GF-D8 (cell line): ENCODE measurements at places on chromosomes 5 and 9.

GRCh38 chr5:131209506-131210150 is 38.9 kb downstream of the LYRM7 start:
- DNase-seq: peak; percentile 81

DNA sequence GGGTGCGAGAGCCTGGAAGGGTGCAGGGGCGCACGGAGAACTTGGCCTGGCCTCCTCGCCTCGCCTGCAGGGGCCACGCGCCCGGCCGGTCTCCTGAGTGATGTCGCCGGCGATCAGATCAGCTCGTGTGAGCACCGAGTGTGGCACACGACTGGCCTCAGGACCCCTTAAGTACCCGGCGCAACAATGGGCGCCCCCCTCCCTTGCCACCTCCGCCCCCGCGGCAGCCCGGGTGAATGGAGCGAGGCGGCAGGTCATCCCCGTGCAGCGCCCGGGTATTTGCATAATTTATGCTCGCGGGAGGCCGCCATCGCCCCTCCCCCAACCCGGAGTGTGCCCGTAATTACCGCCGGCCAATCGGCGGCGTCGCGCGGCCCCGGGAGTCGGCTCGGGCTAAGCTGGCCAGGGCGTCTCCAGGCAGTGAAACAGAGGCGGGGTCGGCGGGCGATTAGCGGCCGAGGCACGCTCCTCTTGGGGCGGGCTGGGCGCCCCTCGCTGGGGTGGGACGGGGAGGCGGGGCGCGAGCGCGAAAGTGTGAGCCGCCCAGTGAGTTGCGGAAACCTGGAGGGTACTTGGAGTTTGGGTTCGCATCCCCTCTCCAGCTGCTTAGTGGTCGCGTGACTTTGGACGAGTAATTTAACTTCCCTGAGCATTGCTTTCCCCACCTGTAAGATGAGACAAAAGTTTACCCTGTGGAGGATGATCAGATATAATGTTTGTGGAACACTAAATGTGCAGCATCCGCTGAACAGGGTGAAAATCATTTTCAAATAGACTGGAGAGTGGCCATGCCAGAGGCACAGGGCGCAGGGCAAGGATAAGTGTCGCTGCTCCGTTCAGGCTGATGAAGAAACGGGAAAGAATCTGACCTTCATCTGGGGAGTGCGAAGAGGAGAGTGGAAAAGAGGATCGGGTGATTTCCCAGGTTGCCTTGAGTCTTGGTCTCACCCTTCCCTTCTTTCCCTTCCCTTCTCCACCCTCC is at the start of gene NEUROG1:
TSS of gene NEUROG1 (minus strand) at position 145 of the 982 bp plus-strand sequence. CDS start 274 bp downstream, outside the sequence.
- no peak for DNase-seq

DNA sequence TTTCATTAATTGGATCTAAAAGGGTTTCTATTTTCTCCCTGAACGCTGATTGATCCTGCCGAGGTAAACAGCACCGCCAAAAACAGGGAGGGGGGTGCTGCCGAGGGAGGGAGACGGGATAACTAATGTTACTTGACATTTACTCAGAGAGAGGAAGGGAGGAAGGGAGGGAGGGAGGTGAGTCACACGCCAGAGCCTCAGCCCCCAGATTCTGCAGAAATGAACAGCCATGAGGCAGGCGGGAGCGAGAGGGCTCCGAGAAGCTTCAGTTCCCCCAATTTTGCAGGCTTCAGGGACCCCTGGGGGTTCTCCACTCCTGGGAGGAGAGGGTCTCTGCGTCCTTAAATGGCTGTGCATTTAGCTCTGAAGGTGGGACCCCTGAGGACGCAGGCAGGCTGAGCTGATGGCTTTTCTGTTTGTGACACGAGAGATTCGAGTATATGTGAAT is 59.1 kb upstream of the IER5L start:
- no peak for DNase-seq

DNA sequence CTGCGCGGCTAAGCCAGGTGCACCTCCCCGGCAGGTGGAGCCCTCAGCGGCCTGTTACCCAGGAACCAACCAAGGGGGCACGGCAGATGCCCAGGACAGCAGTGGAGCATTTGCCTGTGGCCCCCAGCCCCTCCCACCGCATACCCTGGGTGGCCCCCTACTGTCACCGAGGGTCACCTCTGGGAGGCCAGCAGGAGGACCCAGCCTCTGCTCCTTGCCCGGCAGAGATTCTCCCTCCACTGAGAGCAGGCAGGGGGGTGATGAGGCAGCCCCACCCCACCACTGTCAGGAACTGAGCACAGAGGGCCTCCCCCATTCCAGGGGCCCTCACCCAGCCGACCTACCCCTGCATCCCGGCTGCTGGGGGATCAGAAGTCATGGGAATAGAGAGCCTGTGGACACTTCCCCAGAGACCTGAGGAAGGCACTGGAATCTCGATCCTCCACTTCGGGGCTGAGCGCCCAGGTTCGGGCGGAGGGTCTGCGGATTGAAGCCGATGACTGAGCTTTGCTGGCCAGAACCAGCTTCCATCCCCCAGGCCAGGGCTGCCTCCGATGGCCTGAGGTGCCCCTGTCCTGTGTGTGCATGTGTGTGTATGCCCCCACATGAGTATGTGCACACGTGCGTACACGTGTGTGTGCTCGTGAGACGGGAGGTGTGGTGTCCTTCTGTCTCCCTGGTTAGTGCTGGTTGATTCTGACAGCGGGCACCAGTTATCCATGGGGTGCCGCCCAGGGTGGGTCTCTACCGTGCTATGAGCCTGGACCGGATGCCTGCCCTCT is at the start of gene QRFP:
TSS of gene QRFP (minus strand) at position 580 of the 782 bp plus-strand sequence. CDS start 2,974 bp downstream, outside the sequence.
- no peak for DNase-seq

DNA sequence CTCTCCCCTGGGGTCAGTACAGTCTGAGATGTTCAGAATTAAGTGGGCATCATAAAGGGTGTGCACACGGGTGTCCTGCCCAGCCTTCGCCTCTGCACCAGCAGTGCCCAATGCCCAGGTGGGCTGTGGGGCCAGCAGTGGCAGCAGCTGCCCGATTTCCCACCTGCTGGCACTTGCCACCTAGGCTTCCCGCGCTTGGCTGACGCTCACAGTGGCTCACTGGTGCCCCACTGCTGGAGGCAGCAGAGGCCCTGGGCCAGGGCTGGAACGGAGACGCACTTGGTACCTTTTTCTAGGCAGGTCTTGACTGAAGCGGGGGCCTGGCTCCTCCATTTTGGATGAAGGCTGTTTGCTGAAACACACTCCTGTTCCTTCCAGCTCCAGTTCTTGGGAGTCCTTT is 17.0 kb downstream of the MRNIP start:
- DNase-seq: no peak

DNA sequence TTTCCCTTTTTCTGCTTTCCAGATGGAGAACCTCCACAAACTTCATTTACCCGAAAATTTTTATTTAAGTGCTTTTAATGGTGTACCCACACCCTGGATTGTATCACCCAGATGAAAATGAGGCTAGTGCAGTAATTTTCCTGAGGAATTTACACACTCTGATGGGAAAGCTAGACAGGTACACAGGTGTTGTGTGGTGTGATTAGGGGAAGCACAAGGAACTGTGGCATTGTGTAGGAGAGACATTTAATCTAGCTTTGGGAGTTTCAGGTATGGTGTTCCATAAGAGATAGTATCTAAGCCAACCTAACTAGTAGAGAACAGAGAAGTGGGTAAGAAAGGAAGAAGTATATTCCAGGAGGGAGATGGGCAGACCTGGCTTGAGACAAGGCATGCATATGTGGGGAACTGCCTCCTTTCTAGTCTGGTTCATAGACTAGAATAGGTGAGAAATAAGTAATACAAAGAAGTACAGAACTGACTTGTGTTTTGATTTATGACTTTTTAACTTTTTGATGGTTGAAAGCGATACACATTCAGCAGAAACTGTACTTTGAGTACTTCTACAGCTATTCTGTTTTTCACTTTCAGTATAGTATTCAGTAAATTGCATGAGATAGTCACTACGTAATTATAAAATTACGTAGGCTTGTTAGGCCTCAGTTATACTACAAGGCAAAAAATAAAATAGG is 22.9 kb upstream of the ROPN1L start:
- DNase-seq: no peak

GRCh38 chr5:113325054-113325453 is 109.7 kb downstream of the TSSK1B start:
- no peak for DNase-seq

- DNase-seq: no peak
Observed at GRCh38 chr5:36653044-36653705, 46.8 kb downstream of the SLC1A3 start.

DNA sequence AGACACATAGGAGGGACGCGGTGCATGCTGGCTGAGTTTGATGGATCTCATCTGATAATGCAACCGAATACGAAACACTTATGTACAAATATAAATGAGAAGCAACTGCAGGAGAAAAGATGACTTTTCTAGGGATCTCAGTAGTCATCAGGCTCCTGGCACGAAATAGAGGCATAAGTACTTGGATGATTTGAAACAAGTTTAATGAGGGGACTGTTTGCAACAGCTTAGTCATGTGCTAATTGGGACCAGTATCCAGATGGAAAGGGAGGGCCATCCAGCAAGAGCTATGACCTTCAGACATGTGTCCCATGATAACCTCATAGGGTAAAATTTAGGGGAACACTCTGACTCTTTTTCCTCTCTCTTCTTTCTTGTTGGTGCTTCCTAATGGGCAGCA is 123.0 kb downstream of the EGFLAM start:
- DNase-seq: no peak

- DNase-seq: no peak
Observed at GRCh38 chr9:13026956-13027355, 252.1 kb downstream of the LURAP1L start.

GRCh38 chr5:71810023-71810422 is 90.9 kb downstream of the CARTPT start:
- DNase-seq: no peak

- DNase-seq: no peak
Observed at GRCh38 chr5:127894461-127894860, 189.1 kb upstream of the SLC12A2 start.

GRCh38 chr5:169350759-169351240 is 49.9 kb upstream of the SLIT3 start:
- no peak for DNase-seq

GRCh38 chr5:150486402-150487198 is 21.3 kb upstream of the NDST1 start:
- DNase-seq: no peak

DNA sequence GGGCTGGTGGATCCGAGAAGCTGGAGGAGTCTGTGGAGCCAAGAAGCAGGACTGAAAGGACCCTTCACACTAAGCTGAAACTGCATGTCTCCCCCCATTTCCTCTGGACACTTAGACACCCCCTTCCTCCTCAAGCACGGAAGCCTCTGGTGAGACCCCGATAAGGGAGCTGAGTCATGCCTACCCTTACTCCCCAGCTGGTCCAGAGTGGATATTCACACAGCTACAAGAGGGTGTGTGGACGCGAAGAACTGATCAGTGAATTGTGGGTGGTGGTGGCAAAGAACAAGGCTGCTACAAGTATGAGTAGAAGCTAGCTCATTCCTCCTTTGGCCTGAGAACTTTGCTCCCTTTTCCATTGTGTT is 4.3 kb downstream of the TLN1 start:
- no peak for DNase-seq

- no peak for DNase-seq
Observed at GRCh38 chr9:105290954-105291353, 46.5 kb downstream of the SLC44A1 start.

DNA sequence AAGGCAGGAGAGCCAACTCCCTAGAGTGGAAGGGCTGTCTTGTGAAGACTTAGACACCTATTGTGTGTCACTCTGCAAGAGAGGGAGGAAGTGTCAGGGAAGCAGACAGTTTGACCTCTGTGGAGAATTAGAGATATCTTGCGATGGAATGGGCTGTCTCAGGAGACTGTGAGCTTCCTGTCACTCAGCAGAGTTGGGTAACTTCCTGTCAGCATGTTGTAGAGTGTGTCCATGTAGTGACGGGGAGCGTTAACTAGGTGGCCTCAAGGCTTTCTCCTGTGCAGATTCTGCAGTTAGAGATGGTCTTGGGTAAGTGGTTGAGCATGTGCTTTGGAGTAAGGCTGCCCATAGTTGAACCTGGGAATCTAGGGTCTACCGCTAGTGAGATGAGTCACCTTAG is 136.5 kb downstream of the KIF4B start:
- peak; percentile 48 for DNase-seq

GRCh38 chr5:56319526-56320181 is 86.5 kb upstream of the ANKRD55 start:
- no peak for DNase-seq

DNA sequence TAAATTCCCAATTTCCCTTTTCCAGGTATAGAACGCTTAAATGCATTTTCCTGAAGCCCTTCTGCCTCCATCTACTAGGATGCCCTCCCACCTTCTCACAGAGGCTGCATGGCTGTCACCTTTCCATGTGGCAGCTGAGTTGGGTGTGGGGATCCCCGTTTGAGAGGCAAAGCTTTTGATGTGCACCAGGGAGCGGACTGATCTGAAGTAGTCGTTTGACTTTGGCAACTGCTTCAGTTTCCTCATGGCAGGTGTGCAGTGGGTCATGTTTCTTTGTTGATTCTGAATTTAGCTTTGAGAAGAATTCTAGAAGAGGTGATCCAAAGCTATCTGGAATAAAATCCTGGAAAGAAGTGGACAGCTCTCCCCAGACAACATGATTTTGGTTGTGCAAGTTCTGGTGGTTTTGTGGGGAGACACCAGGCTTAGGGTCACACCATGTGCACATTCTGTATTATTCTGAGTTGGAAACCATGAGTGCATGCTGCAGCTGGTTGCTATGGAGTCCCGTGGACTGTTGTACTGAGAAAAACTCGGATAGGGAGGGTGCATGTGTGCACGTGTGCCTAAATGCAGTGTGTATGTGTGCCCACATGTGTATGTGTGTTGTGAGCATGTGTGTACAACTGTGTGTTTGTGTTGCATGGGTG is 63.5 kb downstream of the GADD45G start:
- DNase-seq: no peak

DNA sequence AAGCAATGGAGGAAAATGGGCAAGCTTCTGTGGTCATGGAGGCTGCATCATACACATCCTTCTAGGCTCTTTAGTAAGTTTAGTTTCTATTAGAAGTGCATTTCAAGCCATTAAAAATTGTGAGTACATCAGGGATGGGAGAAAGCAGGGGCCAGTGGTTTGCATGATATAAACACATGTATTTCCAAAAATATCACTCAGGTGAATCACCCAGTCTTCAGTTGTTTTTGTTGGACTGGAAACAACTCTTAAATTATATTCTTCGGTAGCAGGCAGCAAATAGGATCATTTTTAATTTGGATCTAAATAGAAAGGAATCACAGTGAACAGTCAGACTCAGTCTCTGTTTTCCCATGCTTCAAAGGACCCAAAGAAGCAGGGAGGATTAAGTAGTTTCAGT is 657.9 kb downstream of the TLR4 start:
- DNase-seq: no peak

GRCh38 chr5:142313682-142314081 is 11.1 kb downstream of the SPRY4 start:
- DNase-seq: no peak

- DNase-seq: no peak
Observed at GRCh38 chr5:160556846-160557245, 135.2 kb downstream of the PTTG1 start.
